Hepatocyte (in vitro differentiated cells): ENCODE measurements at places on chromosomes 12 and 14.
A peak's percentile ranks its signal among the peaks of the same experiment; 100 is the strongest.

- peak; percentile 58 for DNase-seq
Observed at GRCh38 chr14:99427632-99428300, 52.9 kb downstream of the SETD3 start.

DNA sequence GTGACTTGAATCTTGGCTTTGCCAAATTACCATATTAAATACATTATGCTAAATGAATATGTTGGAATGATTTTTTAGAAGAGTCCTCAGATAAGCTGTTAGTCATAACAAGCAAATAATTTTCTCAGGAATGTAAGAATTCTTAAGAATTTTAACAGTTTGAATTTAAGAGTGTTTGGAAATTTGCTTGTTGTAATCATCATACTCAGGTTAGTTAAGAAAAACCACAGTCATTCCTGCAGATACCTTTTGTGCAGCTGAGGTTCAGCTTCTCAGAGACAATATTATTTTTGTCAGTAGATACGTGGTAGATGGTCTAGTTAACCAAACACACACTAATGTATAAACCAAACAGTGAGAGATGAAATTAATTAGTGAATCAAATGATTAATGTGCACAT lies 8.9 kb downstream of the WNK1 start:
- no peak for DNase-seq

DNA sequence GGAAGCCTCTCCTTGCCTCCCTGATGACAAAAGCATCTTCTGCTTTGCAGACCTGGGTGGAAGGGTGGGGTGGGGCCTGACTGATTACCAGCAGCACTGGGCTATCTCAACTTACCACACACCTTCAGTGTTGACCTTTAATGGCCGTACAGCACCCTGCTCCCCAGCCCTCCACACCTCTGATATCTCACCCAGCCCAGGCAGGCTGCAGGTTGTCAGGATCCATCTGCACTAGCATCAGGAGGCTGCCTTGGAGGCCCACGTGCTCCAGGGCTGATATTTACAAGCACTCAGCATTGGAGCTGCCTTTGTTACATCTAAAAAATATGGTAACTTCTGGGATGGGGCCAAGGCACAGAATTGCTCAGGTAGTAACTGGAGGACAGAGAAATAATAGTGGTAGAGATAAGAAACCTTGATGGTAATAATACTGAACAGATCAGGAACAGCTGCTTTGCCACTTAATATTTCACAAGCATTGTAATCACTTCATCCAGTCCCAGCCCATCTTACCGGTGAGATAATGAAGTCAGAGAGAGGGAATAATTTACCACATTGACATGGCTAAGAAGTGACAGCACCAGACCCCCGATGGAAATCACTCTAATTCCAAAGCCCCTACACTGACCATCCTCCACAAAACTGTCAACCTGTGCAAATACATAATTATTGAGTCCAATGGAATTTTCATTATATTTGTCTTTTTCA lies 125.2 kb upstream of the RFLNA start:
- DNase-seq = no peak

DNA sequence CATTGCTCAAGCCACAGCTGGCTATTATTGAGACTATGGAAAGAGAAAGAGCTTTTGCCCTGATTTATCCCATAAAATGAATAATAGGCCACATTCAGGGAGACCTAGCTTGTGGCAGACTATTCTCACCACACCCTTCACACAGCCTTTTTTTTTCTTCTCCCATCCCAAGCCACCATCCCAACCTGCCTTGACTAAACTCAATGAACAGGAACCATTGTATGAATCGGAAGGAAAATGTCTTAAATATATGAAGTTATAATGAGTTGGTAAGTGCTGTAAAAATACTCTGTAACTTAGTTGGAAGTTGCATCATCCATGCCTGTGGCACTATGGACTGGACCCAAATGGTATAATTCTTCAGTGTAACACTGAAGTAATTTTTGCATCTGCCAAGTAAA lies 338.4 kb downstream of the RAD51B start:
- DNase-seq = no peak

DNA sequence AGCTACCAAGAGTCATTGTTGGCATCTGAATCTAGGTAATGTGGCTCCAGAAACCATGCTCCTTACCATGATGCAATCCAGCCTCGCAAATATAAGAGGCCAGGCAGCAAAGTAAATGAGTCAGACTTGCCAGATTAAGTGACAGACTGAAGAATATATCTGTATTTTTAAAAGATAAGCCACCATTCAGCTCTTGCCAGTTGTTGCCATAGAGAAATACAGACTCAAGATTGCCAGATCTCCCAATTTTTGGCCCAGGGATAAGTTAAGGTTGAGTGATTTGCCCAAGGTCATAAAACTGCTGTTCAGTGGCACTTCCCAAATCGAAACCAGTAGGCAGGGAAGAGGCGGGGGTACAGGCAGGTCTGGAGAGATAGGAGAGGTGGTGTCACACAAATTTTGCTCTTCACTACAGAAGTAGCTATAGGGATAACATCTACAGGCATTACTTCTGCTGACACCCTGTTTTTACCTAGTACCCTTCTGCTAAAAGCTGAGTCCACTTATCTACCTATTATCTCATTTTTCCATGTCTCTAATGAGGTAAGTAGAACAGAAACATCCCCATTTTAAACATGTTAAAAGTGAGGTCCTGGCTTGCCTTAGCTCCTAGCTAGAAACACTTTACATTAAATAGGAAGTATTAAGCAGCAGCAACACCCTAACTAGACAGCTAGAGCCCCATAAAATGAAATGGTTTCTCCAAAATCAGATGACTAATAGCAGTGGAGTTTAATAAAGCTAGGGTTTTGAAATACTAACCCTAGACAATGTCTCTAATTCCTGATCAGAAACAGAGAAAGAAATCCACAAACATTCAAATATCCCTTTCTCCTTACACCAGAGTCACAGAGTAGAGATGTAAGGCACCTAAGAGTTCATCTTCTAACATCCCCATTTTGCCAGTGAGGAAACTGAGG lies 19.5 kb downstream of the DCAF5 start:
- peak; percentile 39 for DNase-seq
